K562 (cell line): ENCODE measurements at places on chromosomes 3 and 15.

DNA sequence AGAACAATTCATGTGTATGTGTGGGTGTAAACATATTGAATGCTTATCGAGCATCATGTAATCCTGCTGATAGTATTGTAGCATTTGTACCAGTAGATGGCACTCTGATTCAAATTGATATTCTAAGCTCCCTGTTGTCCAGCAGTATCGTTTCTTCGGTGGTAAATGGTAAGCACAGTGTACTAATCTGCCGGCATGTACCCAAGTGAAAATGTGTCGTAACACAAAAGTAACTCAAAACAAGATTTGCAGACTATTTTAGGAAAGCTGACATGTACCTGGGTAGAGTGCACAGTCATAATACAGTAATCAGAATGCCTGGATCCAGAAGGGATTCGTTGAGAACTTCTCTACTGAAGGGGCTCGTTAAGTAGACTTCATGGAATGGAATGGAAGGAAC is 31.7 kb upstream of the MNS1 start:
- DNase-seq, result peak; percentile 46

DNA sequence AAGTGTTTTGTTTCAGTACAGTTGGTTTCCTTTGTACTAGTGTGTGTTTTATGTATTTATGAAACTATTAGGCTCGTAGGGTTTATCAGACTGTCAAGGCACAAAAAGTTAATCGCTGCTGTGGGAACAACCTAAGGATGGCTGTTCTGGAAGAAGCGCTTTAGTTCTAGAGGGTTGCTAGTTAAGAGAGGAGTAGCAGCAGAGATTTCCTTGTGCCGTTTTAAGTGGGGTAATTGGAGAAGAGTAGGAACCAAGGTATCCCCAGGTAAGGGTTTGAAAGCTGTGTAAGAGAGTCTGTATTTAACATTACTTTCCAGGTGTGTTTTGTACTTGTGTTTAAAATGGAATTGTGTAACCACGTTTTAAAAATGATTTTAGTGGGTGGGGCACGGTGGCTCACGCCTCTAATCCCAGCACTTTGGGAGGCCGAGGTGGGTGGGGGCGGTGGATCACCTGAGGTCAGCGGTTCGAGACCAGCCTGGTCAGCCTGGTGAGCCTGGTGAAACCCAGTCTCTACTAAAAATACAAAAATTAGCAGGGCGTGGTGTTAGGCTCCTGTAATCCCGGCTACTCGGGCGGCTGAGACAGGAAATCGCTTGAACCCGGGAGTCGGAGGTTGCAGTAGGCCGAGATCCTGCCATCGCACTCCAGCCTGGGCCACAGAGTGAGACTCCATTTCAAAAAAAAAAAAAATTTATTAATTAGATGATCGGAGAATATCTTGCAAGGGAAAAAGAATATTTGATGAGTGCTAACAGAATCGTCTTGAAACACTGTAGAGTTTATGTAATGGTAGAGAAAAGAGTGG is 2.6 kb downstream of the MORF4L1 start:
- peak; percentile 47 for DNase-seq

DNA sequence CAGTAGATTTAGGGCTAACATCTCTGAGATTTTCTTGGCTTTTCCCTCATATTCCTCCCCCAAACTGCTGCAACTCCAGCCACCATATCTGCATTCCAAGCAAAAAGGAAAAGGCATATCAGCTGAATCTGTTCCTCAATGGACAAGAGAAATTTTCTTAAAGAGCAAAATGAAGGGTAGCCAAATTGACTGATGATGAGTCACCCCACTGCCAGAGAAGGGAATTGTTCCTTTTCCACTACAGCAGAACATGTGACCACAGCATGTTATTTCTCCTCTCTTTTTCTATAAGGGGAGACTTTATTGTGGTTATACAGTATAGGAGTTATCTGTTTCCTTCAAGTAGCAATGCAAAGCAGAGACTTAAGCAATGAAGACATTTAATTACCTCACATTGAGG is 172.5 kb downstream of the MTHFS start:
- DNase-seq, result no peak

- DNase-seq, result no peak
These were observed 294.0 kb downstream of the RORA start for GRCh38 chr15:60935130-60935529.

- no peak for DNase-seq
These were observed 98.1 kb upstream of the STRIT1 start for GRCh38 chr3:155391551-155391958.

- DNase-seq, result no peak
These were observed 310.4 kb upstream of the NR2F2 start for GRCh38 chr15:96020133-96020532.

DNA sequence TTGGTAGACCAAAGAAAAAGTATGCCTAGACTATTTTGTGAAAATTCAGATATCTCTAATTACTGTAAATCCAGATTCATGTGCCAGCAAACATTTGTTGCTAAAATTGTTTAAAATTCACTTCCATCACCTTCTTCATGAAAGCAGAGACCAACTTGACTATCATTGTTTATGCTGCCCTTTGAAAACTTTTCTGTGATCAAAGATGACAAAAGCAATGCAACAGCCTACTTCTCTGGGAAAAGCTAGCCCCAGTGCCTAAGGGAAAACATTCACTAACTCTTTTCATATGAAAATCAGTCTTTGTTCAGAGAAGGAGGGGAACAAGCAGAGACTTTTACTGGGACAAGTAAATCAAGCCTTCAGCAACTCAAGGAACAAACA is 178.0 kb upstream of the P2RY1 start:
- DNase-seq, result no peak
